GM19239 (cell line): ENCODE measurements at places on chromosomes 5 and 9.

- DNase-seq: no peak
Observed at GRCh38 chr9:106577121-106577520, 285.8 kb upstream of the ZNF462 start.

GRCh38 chr5:73365301-73365853 is 83.2 kb downstream of the FOXD1 start:
- DNase-seq: no peak

DNA sequence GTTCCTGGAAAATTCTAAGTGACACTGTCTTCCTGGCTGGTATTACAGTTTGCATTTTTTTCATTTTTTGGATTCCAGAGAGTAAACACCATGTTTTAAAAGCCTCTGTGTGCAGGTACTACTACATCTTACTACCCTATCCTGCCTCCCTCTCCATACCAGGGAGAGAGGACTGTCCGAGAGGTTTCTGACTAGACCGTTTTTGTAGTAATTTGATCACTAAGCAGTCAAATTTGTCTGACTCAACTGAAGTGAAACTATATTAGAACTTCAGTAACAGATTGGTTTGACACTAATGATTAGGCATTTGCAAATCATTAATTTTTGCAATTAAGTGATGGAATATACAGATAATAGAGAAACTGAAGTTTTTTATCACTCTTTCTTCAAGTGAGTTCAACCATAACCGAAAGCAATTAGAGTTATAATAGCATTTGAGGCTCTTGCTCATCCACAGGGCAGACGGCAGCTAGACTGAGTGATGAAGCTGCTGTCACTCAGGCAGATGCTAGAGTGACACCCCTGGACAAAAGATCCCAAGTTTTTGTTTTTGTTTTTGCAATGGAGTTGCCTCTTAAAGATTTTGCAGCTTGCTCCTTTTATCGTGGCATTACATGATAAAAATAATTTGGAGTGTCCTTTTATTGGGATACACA is 44.3 kb downstream of the SMARCA2 start:
- DNase-seq: no peak

DNA sequence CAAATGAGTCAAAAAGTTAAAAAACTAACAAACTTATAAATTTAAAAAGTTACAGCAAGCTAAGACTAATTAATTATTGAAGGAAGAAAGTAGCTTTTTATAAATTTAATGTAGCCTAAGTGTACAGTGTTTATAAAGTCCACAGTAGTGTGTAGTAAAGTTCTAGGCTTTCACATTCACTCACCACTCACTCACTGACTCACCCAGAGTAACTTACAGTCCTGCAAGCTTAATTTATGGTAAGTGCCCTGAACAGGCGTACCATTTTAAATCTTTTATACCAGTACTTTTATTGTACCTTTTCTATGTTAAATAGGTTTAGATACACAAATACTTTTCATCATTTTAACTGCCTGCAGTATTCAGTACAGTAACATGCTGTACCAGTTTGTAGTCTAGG is 80.0 kb upstream of the C9orf72 start:
- DNase-seq: no peak

DNA sequence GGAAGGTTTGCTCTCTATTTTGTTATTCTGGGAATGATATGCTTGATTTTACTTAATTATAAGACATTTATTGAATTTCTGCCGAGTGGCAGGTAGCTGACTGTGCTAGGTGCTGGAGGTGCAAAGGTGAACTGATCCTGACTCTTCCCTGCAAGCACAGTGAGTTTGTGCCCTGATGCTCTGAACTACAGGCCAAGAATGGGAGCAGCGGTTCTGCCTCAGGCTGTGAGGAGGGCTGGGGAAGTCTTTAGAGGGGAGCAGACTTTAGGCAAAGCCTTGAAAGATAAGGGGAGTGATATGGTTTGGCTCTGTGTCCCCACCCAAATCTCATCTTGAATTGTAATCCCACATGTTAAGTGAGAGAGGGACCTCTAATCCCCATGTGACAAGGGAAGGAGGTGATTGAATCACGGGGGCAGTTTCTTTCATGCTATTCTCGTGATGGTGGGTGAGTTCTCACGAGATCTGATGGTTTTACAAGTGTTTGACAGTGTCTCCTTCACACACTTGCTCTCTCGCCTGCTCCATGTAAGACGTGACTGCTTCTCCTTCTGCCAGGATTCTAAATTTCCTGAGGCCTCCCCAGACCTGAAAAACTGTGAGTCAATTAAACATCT is 73.1 kb downstream of the NDFIP1 start:
- DNase-seq: no peak

DNA sequence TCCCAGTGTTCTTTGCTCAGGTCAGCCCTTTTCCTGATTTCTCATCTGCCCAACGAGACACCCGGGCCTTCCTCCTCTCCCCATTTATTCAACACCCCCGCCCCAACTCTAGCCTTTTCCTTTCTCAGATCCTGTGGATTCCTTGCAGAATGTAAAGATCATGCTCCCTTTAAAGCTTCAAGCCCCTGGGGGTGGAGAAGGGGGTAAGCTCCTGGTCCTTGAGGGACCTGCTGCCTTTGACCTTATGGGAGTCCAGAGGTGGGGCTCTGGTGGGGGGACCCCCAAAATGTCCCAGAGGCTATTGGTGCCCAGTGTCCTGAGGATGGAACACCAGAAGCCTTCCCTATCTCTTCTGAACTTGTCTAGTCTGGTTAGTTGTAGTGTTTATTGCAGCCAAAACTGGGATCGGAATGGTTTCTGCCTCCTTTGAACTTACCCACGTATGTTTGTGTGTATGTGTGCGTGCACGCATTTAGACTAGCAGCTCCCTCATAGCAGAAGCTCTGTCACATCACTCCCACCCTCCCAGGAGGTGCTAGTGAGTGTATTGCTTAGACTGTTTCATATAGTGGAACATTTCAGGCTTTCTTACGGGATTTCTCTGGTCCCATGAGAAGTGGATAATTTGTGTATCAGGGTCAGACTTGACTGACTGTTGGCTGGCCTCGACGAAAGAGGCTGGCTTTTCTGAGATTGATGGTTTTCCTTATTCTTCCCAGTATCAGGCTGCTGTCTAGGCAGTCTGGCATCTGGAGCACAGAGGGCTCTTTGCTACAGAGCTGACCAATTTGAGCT is 1.1 kb downstream of the GALNT10 start:
- no peak for DNase-seq

DNA sequence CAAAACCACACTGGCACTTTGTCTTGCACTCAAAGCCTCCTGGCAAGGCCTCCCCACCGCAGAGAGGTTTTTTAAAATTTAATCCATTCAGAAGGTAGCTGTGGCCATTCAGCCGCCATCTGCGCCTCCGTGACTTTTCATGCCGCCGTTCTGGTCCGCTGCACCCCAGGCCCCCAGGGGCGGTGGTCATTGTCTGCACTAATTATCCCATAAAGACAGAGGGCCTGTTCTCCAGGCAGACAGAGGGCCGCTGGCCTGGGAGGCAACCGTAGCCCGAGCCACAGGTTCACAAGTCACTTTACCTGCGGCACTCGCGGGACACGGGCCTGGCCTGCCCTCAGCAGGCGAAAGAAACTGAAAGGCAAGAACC is 49.4 kb downstream of the EXD3 start:
- DNase-seq: no peak

- DNase-seq: no peak
Observed at GRCh38 chr5:140262221-140262620, 40.7 kb downstream of the PFDN1 start.

DNA sequence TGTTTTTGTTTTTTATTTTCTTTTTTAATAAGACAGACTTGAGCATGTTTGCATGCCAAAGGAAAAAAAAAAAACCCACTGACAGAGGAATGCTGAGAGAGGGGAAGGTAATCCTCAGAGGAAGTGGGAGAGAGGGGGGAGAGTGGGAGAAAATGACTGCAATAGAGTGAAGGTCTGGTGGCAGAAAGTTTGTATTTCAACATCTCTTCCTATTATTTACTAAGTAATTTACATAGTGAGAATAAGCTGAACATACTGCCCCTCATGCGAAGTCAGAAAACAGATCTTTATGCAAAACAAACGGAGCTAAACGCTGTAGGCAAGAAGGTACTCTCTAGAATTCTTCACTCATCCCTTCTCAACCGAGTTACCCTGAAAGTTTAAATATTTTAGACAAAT is 45.0 kb downstream of the ELL2 start:
- no peak for DNase-seq

DNA sequence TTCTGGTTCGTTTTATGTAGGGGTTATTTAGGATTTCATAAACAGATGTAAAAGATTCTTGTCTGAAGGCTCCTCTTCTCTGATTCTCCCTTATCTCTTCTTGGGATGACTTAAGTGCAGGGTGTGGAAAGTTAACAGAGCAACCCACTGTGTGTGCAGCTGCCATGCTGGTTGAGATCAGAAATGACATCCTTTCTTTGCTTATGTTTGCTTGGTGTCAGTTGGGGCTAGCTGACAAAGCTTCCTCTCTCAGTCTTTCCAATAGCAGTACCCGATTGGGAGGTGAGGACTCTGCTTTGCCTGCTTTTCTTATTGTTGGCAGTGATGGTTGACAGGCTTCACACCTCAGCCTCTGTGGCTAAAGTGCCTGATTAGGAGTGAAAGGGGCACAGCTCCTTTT is 26.5 kb downstream of the OGN start:
- DNase-seq: no peak

DNA sequence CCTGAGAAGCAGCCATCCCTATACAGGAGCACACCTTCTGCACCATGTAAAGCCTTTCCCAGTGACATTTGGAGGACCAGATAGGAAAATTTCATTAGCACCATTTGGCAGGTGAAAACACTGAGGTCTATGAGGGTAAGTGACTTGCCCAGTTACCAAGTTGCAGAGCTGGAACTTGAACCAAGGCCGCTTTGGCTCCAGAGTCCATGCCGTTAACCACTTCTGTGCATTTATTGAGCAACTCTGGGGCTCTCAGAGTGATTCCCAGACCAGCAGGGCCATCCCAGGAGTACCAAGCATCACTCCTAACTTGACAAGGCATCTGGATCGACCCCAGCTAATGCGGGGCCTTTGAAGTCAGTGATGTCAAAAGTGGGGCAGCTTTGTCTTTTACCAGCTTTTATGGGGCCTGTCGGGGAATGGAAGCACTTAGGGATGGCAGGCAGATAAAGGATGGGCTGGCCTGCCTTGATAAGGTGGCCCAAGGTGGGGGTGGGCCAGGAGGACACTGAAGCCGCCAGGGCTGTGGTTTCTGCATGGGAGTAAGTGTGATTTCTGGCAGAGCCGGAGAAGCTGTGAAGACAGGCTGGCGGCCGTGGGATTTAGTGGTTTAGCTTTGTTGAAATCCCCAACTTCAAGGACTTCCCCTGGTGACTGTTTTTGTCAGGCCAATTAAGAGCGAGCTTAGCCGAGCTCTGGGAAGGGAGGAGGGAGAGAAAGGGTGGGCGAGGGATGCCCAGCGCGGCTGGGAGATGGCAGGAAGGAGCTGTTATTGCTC is 127.3 kb downstream of the MACROH2A1 start:
- no peak for DNase-seq

GRCh38 chr5:73514418-73514817 is 16.2 kb downstream of the BTF3 start:
- DNase-seq: no peak

GRCh38 chr5:42566652-42567295 is 143.5 kb downstream of the GHR start:
- no peak for DNase-seq

DNA sequence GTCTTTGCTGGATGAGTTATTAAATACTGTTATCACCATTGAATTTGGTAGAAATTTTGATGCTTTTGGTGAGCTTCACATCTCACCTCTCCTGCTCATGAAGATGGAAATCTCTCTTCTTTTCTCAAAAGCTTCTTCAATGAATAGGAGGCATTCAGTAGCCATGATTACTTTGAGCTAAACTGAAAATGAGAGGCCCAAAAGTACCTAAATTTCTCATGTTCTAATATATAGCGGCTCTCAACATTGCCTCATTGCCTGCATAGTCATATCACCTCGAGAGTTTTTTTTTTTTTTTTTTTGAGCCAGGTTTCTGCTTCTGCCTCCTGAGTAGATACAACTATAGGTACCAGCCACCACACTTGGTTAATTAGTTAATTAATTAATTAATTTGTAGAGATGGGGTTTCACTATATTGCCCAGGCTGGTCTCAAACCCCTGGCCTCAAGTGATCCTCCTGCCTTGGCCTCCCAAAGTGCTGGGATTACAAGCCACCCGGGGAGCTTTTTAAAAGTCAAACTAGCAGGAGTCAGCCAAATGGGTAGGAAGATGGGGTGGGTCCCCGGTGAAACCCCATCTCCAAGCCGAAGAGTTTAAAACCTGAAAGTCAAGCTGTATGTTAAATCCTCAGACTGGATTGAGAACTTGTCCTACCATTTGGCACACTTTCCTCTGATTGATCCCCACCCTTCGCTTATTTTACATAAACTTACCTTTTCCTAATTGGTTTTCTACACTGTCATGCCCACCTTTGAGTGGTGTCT is 169.0 kb downstream of the DOCK2 start:
- no peak for DNase-seq

- DNase-seq: no peak
Observed at GRCh38 chr5:30802961-30803705, 390.4 kb upstream of the CDH6 start.
